ENCODE measurements at places on chromosomes 2 and 18.

- DNase-seq, result no peak
Observed at GRCh38 chr2:96946060-96946459, 40.3 kb downstream of the FAM178B start.

DNA sequence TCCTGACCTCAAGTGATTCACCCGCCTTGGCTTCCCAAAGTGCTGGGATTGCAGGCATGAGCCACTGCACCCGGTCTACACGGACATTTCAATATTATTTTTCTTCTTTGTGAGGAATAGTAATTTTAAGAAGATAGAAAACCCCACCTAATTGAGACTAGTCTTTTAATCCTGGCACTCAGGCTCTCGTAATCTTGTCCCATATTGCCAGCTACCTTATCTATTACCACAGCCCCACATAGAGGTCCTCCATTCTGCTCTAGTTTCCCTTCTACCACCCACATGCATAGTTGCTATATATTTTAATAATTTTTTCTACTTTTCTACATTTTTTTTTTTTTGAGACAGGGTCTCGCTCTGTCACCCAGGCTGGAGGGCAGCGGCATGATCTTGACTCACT, 9.5 kb upstream of the USP14 start:
- DNase-seq, result no peak

DNA sequence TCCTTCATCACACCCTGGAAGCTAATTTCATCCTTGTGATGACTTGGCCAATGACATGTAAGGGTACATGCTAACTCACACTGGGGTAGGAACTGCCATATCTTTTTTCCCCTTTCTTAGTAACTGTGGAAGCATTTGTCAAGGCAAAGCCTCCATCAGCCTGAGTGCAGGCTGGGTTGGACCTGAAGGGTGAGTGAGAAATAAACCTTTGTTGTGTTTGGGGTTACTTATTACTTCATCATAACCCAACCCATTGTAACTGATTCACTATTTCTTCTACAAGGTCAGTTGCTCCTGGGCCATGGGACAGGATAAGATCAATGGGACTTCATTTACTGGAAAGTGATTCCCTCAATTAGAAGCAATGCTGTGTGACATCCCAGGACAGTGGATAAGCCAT, 108.4 kb downstream of the COL6A3 start:
- DNase-seq, result no peak

DNA sequence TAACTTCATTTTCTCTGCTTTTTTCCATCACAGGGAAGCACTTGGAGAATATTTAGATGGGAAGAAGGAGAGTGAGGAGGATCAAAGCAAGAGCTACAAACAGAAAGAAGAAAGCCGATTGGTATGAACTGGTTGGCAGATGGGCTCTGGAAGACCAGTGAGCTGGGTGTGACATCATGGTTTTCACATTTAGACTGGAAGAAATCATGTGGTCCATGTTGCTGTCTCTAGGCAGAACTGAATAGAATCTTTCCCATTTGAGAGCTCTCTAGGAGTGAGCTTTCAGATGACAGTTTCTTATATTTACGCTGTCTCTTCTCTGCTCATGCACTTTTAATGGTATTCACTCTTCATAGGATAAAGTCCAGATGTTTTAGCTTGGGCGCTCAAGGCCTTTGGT, 12.6 kb downstream of the DRC1 start:
- DNase-seq, result no peak

DNA sequence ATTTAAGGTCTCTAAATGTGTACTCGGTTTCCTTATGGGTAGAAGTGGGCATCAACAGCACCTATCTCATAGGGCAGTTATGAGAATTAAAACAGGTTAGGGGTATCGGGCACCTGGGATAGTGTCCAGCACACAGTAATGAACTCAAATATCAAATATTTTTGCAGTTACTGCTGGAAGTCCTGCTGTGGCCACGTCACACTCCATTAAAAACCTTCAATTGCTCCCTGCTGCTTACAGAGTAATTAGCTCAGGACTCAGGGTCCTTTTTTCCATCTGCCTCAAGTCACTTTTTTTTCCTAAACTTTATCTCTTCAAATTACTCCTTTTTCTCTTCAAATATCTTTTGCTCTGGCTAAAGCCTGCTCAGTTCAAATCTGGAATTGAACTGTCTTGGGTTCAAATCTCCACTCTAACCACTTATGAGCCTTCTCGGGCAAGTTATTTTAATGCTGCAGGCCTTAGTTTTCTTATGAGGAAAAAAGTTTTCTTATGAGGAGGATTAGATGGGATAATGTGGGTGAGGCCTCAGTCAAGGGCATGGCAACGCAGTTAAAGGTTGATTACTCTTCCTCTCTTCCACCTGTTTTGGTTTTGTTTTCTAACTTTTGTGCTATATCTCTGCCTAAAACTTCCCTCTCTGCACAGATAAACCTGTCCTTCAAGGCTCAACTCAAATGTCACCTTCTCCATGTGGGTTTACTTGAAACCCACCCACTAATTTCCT, 36.6 kb downstream of the SPRED2 start:
- DNase-seq, result no peak

GRCh38 chr18:39784541-39784940, 2170.5 kb upstream of the PIK3C3 start:
- DNase-seq, result no peak

DNA sequence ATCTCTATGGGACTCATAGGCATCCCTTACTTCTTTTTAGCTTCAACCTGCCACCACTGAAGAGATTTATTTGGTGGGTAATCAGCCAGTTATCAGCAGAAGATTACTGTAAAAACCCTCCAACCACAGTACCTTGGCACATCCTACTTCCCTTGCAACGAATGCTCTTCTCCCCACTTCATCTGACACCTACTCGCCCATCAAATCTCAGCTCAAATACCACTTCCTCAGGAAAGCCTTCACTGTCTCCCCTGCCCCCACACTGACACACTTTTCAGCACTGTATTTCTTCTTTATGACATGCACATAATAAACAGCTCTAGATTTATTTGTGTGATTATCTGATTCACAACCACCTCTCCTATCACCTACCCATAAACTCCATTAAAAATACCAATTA, 3.1 kb downstream of the KDSR start:
- no peak for DNase-seq

DNA sequence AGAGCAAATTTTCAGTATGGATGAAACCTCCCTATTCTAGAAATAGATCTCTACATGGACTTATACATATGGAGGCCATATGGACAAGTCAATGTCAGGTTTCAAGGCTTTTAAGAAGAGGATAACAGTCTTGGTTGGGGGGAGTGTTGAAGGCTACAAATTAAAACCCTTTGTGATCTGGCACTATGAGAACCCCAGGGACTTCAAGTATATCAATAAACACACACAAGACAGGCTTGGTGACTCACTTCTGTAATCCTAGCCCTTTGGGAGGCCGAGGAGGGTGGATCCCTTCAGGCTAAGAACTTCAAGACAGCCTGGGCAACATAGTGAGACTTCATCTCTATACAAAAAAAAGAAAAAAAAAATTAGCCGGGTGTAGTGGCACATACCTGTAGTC, 127.2 kb upstream of the SP5 start:
- DNase-seq, result no peak

DNA sequence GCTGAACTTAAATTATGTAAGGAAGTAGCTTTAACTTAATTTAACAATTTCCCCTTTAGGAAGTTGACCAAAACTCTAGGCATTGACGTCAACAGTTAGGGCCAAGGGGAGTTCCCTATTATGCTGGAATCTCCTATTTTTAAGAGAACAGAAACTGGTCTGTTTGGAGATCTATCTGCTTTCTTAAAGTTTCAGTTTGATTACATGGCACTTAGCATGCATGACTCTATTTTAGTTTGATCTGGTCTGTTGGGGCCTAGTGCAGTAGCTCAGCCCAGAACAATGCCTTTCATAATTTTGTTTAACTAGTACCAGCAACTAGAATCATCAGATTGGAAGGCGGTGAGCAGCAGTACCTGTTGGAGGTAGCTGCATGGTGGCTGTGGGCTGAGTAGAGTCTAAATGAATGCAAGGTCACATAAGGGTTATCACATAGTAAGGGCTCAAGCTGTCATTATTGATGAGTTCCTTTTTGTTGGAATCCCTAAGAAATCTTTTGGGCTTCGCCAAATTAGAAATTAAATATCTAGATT, 60.5 kb upstream of the ZNG1B start:
- DNase-seq, result no peak

- DNase-seq, result peak; percentile 75
Observed at GRCh38 chr18:22563164-22563583, 145.5 kb upstream of the CTAGE1 start.

GRCh38 chr2:129805899-129806298, 173.6 kb upstream of the RAB6C start:
- no peak for DNase-seq

- DNase-seq, result no peak
Observed at GRCh38 chr2:68824831-68825230, 46.4 kb downstream of the BMP10 start.

DNA sequence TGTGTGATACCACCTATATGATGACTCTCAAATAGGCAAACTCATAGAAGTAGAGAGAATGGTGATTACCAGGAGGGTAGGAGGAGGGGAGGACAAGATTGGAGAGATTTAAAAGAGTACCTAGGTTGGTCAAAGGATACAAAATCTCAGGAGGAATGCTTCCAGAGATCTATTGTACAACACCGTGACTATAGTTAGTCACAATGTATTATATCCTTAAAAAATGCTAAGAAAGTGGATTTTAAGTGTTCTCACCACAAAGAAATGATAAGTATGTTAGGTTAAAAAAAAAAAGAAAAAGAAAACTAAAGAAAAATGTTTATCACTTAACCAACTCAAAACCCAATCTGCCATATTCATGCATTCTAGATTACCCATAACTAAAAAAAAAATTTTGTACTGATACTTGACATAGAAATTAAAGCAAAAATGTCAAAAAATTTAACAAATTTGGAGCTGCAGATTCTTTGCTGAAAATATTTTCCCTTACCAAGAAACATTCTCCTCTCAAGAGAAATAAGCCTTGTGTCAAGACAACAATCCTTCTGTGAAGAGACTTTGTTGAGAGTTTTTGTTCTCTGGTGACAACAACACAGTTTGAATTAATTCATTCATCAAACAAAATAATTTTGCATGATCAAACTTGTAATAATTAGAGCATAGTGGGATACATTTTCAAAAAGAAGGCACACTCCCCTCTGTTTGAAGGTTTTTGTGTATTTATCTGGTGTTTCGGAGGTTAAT, 213.1 kb downstream of the DNER start:
- DNase-seq, result no peak

- no peak for DNase-seq
Observed at GRCh38 chr18:2963048-2963447, 49.9 kb downstream of the LPIN2 start.

- DNase-seq, result no peak
Observed at GRCh38 chr2:181152226-181152625, 171.8 kb downstream of the UBE2E3 start.

DNA sequence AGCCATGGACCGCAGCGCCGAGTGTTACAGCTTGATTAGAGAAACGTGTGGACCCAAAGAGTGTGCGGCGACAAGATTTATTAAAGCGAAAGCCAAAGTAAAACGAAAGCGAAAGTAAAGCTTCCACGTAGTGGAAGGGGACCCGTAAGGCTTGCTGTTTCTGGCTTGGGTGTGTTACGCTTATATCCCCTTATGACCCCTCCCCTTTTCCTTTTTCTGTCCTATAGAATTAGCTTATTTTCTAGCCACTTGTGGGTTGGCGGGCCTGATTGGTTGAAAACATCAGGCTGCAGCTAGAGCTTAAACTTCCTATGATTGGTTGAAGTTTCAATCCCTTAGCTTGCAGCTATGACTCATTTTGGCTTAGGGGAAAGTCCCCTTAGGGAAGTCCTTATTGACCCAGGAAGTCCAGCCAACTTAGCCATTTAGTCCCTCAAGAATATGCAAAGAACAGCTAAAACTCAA, 969.7 kb downstream of the DCDC2C start:
- no peak for DNase-seq

- DNase-seq, result no peak
Observed at GRCh38 chr2:6923319-6923718, 6.1 kb downstream of the RNF144A start.

GRCh38 chr2:26395394-26395793, 6.3 kb upstream of the DRC1 start:
- DNase-seq, result no peak

GRCh38 chr2:72848436-72849137, 22.8 kb upstream of the EXOC6B start:
- DNase-seq, result no peak

DNA sequence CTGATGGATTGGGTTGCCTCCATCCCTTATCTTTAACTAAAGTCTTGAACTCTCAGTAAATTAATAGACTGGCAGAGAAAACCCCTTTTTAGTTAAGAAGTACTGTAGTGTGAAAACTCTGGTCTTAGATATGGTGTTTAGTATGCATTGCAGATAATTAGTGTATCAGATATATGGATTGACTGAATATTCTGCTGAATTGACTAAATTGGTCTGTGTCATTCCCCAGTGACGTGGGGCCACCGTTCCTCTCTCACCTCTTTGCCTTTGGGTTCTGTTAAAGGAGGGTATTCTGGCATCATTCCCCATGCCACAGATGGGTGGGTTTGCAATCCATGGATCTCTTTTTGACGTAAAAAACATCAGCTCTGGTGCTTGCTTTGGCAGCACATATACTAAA, 67.1 kb upstream of the XPO1 start:
- DNase-seq, result no peak

- DNase-seq, result no peak
Observed at GRCh38 chr2:40512256-40512655, 60.4 kb upstream of the SLC8A1 start.

GRCh38 chr2:164952057-164952702, 3.1 kb downstream of the SLC38A11 start:
- no peak for DNase-seq

GRCh38 chr2:151630372-151630771, 103.9 kb downstream of the NEB start:
- DNase-seq, result no peak

- DNase-seq, result peak; percentile 23
Observed at GRCh38 chr2:188291617-188292347, at the start of gene GULP1. Gene GULP1, plus strand, starts transcription at chr2:188291874. Its CDS starts 185,829 bp downstream, at chr2:188477703.
